ENCODE measurements at places on chromosomes 13 and 19. TPM values are rescaled to one million over a fixed set of nuclear protein-coding genes. Genes with fewer than 3 reads are reported as not detected.

Gene PDE4C
- total RNA-seq = 0.62 TPM

GRCh38 chr13:52179925-52180324 lies 20.5 kb upstream of the NEK3 start:
- DNase-seq = no peak

GRCh38 chr13:38617936-38618335 lies 68.9 kb upstream of the FREM2 start:
- no peak for DNase-seq

DNA sequence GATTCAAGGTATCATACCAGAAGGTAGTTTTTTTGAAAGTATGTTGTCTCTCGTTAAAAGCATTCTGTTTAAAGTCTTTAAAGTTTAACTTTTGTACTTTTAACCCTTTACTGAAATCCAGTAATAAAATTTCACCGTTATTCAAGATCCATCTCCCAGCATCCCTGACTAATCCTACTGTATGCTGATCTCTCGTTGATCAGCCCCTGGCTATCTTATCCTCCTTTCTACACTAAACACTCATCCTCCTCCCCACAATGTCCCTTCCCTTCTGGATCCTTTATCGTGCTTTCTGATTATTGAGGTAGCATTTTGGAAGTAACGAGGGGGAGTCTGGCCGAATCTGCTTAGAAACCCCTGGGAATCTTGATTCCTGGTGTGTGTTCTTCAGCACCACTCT lies 1.3 kb downstream of the TPP2 start:
- no peak for DNase-seq

- DNase-seq = no peak
Observed at GRCh38 chr19:51168564-51169282, 26.6 kb downstream of the SIGLEC7 start.
